ENCODE measurements at places on chromosomes 11 and 22.

GRCh38 chr11:57764566-57764965 lies 3.0 kb downstream of the CTNND1 start:
- no peak for DNase-seq

DNA sequence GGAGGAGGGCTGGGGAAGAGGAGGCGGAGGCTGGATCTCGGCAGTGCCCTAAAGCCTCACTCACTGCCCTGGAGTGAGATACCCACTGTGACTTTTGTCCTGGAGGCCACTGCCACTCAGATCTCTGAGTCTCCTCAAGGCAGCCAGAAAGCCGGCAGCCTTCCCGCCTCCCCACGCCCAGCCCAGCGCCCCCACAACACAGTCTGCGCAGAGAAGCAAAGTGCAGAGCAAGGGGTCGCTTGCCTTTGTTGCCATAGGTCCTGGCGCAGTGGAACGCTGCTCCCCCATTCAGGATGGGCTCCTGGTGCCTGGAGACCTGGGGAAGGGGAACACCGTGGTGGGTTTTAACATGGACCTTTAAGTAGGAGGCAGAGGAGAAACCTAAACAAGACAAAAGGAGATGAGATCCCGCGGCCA lies 17.6 kb downstream of the PATZ1 start:
- no peak for DNase-seq

DNA sequence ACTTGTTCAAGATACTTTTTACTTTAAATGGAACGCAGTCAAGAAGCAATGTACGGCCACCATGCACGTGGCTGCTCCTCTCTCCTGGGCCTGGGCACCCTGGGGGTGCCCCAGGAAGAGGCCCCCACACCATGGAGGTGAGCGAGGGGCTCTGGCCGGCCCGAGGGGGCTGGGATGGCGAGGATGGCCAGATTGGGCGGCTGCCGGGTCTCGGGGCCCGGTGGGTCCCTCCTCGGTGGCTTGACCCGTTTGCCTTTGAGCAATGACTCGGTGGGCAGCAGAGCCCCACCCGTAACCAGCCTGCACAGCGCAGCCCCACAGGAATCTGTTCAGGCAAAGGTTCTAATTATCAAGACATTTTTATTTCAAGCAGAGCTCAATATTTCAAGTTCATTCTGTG lies 167.4 kb downstream of the BRD1 start:
- DNase-seq = no peak

- no peak for DNase-seq
These were observed 110.0 kb upstream of the GAL start for GRCh38 chr11:68574308-68574707.

DNA sequence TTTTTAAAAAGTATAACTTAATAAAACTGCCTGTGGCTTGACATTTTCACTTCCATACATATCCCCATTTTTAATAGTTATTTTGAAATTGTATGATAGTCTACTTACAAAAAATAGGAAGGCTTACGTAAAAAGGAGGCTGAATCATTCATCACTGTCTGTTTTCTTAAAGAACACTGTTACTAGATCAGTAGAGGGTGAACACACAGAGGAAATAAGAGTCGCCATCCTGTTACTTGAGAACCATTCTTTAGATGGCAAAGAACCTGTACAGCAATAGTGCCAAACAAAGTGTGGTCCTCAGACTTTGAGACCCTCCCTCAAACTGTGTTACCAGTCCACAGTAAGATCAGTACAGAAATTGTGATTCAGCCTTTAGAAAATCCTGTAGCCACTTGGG lies 180.7 kb downstream of the PGR start:
- no peak for DNase-seq

DNA sequence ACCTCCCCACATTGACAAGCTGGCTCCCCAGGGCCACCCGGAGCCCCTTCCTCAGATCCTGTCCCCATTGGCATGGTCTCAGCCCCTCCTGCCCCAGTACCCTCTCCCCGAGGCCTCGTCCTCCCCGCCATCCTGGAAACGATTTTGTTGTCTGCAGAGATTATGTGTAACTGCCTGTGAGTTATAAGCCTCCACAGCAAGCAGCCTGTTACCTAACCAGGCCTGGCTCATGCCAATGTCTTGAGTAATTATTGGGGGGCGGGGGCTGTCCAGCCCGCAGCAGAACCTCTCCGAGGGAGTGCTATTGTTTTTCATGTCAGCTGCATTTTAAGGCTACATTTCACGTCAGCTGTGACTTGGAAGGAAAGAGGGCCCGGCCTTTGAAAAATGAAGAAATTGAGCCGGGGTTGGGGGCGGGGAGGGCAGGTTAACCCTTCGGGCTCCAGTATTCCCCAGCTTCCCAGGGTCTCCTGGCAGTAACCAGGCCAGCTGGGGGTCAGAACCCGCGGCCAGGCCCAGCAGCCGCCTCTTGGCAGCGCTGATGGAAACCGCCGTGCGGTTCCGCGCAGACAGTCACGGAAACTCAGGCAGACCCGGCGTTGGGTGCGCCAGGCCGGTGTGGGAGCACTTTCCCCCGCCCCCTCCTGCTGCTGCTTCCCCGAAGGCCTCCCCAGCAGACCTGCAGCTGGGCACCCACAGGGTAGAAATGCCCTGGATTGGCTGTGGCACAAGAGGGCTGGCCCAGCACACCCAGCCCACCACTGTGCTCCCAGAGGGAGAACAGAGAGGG lies 59.5 kb downstream of the CDKN1C start:
- DNase-seq = no peak

DNA sequence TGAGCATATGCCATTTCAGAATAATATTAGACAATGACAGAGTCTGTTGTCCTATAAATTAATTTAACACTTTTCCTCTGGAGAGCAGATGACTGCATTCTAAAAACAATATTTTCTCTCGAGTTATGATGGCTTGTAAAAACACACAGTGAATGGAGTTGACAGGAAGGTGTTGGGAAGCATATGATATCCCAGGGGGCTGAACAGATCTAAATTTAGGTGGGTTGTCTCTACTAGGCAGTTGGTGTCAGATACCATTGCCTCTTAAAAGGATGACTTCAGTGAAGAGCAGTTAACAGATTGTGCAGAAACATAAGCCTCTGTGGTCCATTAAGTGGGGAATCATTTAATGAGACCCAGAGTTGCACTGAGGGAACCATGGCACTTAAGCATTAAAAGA lies 30.7 kb downstream of the SVIP start:
- no peak for DNase-seq

DNA sequence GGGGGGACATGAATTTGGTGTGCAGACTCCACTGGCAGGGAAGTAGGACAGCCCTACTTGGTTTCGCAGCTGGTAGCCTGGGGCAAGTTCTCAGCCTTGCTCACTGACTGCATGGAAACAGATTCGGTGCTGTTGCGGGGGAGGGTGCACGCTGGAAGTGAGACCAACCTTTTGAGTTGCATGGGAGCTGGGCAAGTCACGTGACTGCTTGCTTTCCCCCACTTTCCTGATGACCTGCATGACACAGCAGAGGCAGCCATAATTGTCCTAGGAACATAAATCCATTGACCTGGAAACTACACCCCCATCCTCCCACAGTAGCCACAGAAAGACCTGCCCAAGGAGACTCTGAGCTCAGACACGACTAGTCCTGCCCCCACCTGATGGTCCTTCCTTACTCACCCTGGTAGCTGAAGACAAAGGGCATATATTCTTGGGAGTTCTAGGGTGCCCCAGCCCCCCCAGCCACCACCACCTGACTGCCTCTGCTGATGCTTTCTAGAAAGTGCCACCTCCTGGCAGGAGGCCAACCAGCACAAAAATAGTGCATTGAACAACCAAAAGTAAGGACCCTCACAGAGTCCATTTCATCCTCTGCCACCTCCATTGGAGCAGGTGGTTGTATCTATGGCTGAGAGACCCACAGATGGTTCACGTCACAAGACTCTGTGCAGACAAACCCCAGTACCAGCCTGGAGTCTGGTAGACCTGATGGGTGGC lies 4.1 kb upstream of the HBG2 start:
- no peak for DNase-seq

DNA sequence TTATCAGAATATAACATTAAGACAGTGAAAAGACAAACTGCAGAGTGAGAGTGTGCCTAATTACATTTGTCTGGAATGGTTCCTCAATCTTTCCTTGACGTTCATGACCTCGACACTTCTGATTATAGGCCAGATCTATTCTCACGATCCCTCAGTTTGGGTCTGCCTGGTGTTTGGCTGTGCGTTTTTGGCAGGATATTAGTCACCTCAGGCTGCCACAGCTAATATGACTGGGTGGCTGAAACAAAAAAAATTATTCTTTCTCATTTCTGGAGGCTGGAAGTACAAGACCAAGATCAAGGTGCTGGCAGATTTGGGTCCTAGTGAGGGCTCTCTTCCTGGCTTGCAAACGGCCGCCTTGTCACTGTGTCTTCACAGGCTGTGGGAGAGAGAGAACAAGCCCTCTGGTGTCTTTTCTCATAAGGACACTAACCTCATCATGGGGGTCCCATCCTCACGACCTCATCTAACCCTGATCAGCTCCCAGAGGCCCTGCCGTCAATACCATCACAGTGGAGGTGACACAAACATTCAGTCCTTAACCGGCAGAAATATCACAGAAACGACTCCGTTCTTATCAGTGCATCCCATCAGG lies 23.2 kb downstream of the IFITM10 start:
- DNase-seq = no peak

DNA sequence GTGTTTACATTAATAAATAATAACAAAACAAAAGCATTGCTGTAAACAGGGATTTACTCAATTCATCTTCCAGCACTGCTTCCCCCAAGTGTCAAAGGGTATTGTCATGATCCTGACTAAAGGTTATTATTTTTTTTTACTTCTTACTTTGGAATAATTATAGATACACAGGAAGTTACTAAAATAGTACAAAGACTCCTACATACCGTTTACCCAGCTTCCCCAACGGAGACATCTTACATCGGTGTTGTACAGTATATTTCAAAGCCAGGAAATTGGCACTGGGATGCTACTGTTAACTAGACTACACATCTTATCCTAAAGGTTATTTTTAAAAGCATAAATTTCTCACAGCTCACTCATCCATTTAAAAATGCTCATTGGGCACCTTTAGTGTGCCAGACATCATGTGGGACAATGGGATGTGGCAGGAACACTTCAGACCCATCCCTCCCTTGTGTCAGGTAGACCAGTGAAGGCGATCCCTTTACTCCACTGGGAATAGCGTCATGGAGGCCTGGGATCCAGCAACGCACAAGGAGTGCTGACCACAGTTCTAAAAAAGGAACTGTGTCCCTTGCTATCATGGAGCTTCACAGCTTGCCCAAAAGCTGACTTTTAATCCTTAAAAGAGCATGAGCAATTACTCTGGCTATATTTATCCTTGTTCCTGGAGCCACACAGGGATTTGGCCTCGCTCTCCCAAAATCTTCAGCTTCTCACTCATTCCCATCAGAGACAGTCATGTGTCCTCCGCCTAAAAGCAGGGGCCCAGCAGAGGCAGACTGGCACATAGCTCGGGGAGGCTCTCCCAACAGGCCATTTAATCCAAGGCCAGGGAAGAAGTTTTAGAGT lies 3.1 kb upstream of the IRAG1 start:
- DNase-seq = no peak

- DNase-seq = peak; percentile 43
These were observed at the start of gene SULT4A1 for GRCh38 chr22:43862074-43862881. Gene SULT4A1, minus strand, starts transcription at chr22:43862513. Its CDS starts 131 bp downstream, at chr22:43862382.

DNA sequence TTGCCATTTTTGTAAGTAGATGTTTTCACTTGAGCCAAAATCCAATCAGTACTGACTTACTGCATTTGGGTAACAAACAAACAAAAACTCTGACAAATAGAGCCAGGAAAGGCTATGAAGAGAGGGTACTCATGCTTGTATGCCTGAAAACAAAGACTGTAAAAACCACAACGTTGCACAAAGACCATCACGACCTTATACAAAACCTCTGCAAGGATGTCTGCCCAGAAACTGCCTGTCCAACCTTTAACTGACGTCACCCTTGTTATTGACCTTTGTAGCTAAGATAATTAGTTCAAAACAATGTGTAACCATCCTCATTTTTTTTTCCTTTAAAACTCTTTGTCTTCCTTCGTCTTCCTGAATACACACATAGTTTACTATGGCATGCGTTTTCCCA lies 804 bp upstream of the CREBZF start:
- no peak for DNase-seq

- DNase-seq = no peak
These were observed 30.4 kb downstream of the PAMR1 start for GRCh38 chr11:35494957-35495490.

- no peak for DNase-seq
These were observed 1.5 kb downstream of the MAPK11 start for GRCh38 chr22:50268655-50269113.

GRCh38 chr11:76603202-76603601 lies 67.3 kb downstream of the LRRC32 start:
- DNase-seq = no peak

GRCh38 chr11:83480811-83481210 lies 194.6 kb upstream of the CCDC90B start:
- no peak for DNase-seq

DNA sequence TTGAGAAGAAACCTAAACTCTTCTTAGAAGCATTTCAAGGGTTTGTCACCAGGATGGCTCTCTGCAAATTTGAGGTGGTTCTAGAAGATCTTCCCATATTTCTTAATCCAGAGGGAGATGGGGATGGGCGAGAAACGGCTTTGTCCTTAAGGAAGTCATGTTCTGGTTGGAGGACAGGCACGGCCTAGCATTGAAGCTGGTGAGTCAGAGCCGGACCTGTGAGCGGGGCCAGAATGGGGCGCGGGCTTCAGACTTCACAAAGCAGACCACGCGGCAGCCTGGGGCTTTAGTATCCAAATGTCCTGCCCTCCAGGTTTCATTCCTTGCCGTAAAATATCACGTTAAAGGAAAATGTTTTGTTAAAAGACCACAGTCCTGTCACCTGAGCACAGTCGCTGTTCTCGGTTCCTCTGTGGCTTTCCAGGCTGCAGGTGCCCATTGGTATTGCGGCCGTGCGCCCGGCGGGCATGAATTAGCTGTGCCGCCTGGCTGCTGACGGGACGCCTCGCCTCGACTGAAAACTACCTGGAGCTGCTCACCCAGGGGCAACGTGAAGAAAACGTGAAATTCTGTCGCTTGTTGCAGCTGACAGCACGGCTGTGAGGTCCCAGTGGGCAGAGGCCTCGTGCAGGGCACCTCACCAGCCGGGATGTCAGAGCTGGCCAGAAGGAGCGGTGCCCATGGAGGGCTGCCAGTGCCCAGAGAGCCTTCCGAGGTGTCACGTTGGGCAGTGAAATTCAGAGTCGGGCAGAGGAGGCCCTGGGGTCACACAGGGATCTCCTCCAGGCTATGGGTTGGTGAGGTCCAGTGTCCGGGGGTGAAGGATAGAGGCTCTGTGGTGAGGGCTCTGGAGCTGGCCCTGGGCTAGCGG lies 59.0 kb downstream of the LRP5 start:
- DNase-seq = no peak

GRCh38 chr22:23901600-23901999 lies 7.4 kb downstream of the MIF start:
- no peak for DNase-seq

DNA sequence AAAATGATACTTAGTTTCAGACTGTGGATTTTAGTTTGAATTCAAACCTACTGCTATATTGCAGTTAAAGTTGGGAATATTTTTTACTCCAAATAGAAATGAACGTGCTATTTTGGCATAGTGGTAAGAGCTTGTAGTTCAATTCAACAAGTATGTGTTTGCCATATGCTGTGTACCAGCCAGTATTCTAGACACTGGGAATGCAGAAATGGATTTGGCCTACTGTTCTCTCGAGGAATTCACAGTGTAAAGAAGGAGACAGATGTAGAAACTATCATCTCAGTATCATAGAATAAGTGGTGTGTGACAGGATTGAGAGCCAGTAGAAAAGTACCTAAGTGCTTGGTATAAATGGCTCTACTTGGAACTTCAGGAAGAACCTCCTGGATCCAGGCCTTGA lies 80.4 kb downstream of the ATXN10 start:
- no peak for DNase-seq

All from neural crest cell (in vitro differentiated cells).